ENCODE measurements at places on chromosomes 12 and 14. TPM values are rescaled to one million over a fixed set of nuclear protein-coding genes. Genes with fewer than 3 reads are reported as not detected.

Gene CTSG
- total RNA-seq: not detected

Gene CRIP2
- 515 TPM for total RNA-seq

Gene DEGS2
- total RNA-seq: not detected

Gene NYNRIN
- total RNA-seq: 8.5 TPM

Gene ACOT6
- total RNA-seq: not detected

Gene TAS2R8
- total RNA-seq: not detected

Gene CCDC175
- total RNA-seq: not detected

Gene PLEKHG7
- not detected for total RNA-seq

Gene TMED10
- 244 TPM for total RNA-seq

Gene SMAGP
- 27.2 TPM for total RNA-seq

GRCh38 chr12:128807161-128807724 is 16.5 kb downstream of the SLC15A4 start:
- no peak for DNase-seq

GRCh38 chr12:40338071-40338470 is 113.3 kb downstream of the LRRK2 start:
- DNase-seq: no peak

DNA sequence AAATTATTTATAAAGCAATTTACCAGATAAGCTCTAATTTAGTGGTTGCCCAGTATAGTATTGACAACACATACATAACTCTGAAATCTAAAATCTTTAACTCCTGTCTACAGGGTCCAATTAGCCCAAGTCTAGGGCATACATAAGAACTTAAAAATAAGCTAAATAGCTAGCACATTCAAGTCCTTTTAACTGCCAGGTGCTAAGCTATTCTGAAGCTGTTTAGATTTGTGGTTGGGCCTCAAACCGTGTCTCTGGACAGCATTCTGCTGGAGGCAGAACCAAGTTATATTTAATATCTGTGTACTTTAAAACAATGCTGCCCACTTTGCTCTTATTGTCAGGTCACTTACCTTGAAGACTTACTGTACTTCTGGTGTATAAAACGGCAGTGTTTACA is 19.0 kb downstream of the RPS6KA5 start:
- no peak for DNase-seq

- no peak for DNase-seq
Observed at GRCh38 chr12:119005913-119006312, 24.6 kb downstream of the SRRM4 start.

DNA sequence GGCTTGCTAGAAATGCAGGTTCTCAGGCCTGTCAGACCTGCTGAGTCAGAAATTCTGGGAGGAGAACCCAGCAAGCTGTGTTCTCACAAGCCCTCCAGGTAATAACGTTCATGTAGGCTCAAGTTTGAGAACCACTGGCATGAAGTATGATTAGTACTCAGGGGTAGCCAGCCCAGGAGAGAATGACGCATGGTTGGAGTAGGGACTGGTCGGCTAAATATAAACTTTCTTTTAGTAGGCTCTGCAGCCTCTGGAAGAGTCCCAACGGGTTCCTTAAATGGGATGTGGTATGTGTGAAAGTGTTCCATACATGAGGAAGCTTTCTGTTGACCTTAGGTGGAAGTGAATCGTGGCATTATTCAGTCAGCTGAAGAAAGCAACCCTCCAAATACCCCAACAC is 209.3 kb downstream of the SLC41A2 start:
- DNase-seq: no peak

DNA sequence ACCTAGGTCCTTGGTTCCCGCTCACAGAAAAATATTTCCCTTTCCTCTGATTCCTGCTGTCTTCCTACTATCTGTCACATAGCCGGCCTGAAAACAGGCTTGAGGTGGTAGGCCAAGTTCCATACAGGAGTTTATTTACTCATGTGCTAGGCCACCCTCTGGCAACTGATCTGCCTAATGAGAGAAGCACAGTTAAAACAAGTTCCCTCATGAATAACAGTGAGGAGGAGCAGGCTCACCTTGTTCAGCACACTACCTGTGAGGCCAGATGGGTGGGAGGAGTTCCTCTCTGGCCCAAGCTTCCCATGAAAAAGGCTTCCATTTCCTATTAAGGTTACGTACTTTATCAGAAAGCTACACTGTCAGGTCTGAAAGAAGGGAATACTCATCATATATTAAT is 206.0 kb downstream of the MYRFL start:
- no peak for DNase-seq

- no peak for DNase-seq
Observed at GRCh38 chr12:120490325-120490724, 5.6 kb upstream of the DYNLL1 start.

DNA sequence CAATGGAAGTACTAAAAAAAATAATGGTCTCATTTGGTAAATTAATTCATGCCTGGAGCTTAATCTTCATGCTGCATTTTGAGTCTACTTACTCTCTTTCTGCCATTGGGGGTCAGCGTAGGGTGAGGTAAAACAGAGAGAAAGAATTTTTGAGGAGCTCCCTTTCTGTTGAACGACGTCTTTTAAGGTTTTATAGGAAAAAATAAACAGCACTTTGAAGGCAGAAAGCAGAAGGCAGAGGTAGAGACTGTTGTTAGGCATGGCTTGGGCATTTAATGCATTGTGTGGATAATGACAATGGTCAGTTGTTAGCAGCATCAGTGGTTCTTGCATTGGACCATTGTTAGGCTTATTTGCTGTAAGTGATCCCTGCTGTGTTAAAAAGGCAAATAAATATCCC is 557.2 kb upstream of the STXBP6 start:
- no peak for DNase-seq

GRCh38 chr14:35883677-35884293 is 57.6 kb downstream of the BRMS1L start:
- no peak for DNase-seq

GRCh38 chr14:65723348-65723747 is 310.8 kb downstream of the FUT8 start:
- DNase-seq: no peak

- DNase-seq: no peak
Observed at GRCh38 chr12:4816744-4817525, 92.8 kb upstream of the KCNA1 start.

DNA sequence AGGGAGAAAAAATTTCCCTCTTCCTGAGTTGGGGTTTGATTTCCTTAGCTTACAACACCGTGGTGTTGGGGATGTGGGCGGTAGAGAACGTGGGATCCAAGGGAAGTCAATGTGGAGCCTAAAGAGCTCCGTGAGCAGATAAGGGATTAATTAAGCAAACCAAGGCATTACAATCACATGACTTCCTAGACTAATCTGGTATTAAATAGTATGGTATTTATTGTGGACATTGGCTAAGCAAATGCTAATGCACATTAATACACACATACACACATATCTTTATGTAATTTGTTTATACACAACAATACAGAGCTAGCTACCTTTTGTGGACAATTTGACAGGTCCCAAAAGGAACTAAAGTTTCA is 791 bp upstream of the RNF41 start:
- no peak for DNase-seq

DNA sequence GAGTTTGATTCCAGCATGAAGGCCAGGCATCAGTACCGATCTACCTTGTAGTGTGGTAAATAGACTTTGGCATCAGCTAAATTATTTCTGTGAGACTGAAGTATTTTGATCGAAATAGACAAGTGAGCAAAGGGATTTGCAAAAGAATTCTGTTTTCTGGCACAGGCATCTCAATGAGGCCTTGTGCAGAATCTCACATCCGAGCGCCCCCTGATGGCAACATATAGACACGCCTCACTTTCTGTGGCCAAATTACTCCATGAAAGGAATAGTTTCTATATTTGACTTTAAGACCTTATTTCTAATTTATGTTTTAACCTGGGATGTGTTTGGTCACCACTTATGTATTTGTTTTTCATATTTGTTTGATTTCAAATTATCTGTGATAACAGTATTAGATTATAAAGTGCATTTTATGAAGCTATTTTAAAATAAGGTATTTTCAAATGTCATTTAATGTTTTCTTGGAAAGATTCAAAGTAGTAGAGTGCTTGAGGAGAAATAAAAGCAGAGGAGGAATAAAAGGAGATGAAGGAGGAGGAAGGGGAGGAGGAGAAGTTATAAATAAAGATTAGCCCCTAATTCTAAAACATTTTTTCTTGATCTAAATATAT is 731.9 kb downstream of the NRXN3 start:
- no peak for DNase-seq

DNA sequence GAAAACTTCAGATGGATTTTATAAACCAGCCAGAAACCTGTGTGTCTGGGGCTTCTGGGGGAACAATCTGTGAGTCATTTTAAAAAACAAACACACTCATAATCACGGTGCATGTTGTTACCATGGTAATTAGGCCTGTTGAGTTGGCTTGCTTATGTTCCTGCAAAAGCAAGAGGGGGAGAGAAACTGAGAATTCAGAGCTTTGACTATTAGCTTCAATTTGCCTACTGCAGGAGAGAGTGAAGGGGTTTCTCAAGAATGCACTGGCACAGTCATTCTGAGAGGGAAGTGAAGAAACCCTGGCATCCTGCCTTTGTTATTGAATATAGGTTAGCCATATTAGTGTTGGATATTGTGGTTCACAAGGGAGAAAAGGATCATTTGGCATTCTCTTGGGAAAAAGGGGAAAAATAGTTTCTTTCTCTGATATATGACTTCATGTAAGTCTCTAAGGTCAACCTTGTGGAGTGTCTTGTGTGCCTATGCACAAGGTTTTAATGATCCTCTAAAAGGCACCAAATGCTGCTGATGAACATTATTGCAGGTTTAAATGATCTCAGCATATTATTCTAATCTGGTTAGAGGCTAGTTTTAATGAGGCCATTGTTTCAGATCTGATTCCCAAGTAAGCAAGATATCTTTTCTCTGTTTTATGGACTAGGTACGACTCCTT is 12.9 kb downstream of the GNG2 start:
- peak; percentile 78 for DNase-seq

DNA sequence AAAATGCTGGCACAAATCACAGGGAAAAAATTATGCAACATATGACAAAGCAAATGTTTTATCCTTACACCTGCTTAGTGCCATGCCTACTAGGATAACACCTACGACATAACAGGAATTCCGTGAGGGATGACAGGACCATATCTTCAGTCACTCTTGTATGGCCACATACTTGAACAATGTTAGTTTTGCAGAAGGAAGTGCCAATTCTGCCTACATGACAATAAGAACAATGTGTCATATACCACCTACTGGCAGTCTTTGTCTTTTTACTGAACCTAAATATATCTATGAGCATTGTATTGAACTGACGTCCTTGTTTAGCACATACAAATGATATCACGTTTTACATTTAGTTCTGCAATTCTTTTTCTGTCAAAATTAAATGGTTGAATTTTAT is 234.0 kb downstream of the ADAMTS20 start:
- DNase-seq: no peak

DNA sequence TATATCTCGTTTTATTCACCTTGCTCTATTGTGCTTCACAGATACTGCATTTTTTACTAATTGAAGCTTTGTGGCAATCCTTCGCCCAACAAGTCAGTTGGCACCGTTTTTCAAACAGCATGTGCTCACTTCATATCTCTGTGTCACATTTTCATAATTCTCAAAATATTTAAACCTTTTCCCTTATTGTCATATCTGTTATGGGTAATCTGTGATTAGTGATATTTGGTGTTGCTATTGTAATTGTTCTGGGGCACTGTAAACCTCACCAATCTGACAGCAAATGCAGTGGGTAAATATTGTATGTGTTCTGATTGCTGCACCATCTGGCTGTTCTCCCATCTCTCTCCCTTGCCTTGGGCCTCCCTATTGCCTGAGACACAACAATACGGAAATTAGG is 191.3 kb downstream of the BTG1 start:
- DNase-seq: no peak

DNA sequence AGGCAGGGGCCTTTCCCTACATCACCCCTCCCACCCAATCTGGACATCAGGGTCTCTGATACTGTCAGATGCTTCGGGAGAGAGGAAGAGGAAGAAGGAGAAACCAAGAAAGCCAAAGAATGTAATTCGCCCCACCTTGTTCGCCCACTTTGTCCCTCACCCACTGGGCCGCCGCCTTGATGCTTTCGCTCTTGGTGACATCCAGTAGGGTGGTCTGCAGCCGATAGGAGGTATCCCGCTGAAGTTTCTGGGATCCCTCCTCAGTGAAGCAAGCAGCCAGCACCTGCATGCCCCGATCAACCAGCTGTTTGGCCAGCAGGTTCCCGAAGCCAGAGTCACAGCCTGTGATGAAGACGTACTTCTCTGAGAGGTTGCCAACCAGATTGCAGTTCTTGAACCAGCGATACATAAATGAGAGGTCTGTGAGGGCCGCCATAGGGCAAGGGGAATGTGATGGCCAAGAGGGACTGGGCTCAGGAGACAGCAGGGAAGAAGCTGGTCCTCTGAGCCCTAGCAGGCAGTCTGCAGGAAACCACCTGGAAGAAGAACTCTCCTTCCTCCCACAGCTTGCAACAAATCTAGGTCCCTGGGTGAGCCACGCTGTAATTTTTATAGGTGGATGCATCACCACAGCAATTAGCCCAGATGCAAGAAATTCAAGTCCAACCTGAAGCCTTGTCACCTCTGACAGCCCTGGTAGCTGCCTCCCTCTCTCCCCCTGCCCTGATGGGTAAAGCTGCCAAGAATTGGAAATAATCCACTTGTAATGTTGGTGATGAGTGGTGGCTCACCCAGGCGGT is at the start of gene SDR9C7:
TSS of gene SDR9C7 (minus strand) at position 583 of the 800 bp plus-strand sequence. CDS start at position 436, 147 bp downstream.
- DNase-seq: no peak

DNA sequence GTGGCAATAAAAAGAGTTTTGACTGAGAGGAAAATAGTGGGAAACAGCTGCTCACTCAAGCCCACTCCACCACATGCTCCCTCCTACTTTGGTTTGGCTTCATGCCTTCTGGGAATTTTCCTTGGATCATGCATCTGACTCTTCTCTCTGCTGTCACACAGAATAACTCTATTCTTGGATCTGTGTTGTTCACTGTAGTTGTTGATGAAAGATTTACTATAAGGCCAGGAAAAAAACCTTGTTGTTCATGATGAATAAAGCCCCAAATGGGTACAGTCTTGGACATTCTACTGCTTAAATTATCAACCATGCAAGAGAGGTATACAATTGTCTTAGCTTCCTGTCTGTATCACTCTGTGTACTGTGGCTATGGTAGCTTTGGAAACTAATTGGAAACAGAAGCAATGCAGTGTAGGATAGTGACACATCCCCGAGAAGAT is 70.5 kb downstream of the TMX1 start:
- DNase-seq: peak; percentile 25

DNA sequence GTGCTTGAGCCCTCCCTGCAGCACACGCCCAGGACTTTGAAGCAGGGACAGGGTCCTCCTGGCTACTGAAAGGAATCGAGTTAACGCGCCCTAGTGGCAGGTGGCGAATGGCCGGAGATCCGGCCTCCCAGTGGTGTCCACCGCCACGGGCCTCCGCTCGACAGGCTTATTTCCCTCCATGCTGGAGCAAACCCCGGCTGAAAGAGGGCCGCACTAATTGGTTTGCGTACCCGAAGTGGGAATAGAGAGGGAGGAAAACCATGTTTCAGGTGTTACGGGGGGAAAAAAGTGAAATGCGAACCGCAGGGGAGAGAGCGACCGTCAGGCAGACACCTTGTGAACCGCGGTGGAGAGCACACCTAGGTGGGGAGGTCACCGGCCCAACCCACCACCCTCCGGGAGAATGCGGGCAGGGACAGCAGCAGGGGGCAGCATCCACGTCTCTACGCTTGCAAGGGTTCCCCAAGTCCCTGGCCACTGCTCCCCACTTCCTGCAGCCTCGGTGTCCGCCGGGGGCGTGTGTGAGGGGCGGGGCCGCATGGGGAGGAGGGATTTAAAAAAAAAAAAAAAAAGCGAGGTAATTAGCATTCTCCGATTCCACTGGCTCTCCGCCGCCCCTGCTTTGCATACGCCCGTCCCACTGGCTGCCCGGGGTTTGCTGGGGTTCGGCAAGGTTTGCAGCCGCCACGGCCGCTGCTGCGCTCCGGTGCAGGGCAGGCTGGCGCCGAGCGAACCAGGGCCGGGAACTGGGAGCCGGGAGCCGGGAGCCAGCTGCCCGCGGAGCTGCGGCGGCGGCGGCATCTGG is 224.6 kb upstream of the CRY1 start:
- no peak for DNase-seq

All from glomerular endothelial cell (primary cell).